ENCODE measurements at places on chromosomes 11 and 22. TPM values are rescaled to one million over a fixed set of nuclear protein-coding genes. Genes with fewer than 3 reads are reported as not detected.

GTSE1 gene
- total RNA-seq: 0.57 TPM

OR2AT4 gene
- not detected for total RNA-seq

APOBEC3A gene
- total RNA-seq: not detected

KIAA1671 gene
- total RNA-seq: 0.83 TPM

TRIM66 gene
- total RNA-seq: 6.0 TPM

MS4A13 gene
- total RNA-seq: not detected

UPK3A gene
- total RNA-seq: not detected

APOA1 gene
- 1.4 TPM for total RNA-seq

INS gene
- not detected for total RNA-seq

PUS3 gene
- total RNA-seq: 13.0 TPM

SLC22A25 gene
- total RNA-seq: not detected

CRELD2 gene
- 123 TPM for total RNA-seq

FAM118A gene
- total RNA-seq: 17.0 TPM

SLC1A2 gene
- 6.5 TPM for total RNA-seq

DDI1 gene
- total RNA-seq: under 0.01 TPM

MRGPRX4 gene
- total RNA-seq: not detected

RNF169 gene
- total RNA-seq: 20.8 TPM

MIOX gene
- total RNA-seq: not detected

C11orf86 gene
- 0.28 TPM for total RNA-seq

RIMBP3C gene
- total RNA-seq: 0.14 TPM

HTR3A gene
- not detected for total RNA-seq

DCDC1 gene
- total RNA-seq: 0.09 TPM

UEVLD gene
- 21.1 TPM for total RNA-seq

SORL1 gene
- 10.2 TPM for total RNA-seq

CTSD gene
- 251 TPM for total RNA-seq

B3GAT3 gene
- total RNA-seq: 22.3 TPM

MMP27 gene
- total RNA-seq: not detected

CD3E gene
- not detected for total RNA-seq

Measured in smooth muscle cell of bladder (primary cell).